ENCODE measurements at places on chromosomes 7 and 10. TPM values are rescaled to one million over a fixed set of nuclear protein-coding genes. Genes with fewer than 3 reads are reported as not detected.

SLC18A3 gene
- total RNA-seq = not detected

TRPV6 gene
- total RNA-seq = not detected

MSS51 gene
- total RNA-seq = 0.43 TPM

OR2A12 gene
- total RNA-seq = not detected

CALML5 gene
- not detected for total RNA-seq

FEZF1 gene
- not detected for total RNA-seq

GRCh38 chr10:92010047-92010735, 86.6 kb downstream of the BTAF1 start:
- no peak for DNase-seq

DNA sequence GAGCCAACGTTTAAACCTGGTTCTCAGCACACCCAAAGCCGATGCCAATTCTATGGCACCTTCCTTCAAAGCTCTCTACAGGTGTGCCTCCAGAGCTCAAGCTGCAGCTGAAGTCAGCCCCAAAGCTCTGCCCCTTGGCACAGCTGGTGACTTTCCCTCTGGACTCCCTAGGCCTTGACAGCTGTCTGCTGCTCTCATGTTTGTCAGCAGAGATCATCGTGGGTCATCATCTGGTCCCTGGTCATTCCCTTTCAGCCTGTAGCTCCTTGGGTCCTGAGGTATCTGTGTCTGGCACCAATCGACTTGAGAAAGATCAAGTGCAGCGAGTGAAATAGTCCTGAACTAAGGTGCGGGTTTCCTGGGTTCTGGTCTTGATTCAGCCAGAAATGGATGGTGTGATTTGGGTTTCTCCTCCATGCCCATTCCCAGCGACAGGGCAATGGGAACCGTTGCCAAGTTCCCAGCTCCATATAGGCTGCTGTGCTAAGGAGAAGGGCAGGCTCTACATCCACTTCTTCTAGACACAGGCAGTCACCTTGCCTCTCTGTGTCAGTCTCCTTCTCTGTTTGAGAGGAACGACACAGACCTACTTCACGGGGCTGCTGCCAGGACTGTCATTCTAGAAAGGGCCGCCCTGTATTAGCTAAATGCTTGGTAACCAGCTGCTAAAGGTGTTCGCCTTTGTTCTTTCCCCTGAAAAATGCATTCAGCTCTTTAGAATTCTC, 3.6 kb downstream of the PKD1L1 start:
- DNase-seq = no peak

DNA sequence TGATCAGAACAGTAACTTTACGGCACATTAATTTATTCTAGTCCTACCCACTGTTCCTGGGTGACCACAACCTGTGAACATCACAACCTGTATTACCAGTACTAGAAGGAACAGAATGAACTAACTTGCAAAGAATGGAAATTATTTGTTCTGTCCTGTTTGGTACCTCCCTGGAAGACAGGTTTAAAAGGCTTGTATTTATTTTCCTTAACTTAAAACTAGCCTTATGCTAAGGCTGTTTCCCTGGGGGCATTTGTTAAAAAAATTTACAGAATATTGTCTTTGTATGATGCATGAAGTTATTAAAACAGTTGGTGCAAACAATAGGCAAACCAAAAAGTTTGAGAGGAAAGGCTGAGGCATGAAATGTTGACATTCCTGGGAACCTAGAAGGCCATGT, 132.7 kb downstream of the DNAJC1 start:
- DNase-seq = no peak

DNA sequence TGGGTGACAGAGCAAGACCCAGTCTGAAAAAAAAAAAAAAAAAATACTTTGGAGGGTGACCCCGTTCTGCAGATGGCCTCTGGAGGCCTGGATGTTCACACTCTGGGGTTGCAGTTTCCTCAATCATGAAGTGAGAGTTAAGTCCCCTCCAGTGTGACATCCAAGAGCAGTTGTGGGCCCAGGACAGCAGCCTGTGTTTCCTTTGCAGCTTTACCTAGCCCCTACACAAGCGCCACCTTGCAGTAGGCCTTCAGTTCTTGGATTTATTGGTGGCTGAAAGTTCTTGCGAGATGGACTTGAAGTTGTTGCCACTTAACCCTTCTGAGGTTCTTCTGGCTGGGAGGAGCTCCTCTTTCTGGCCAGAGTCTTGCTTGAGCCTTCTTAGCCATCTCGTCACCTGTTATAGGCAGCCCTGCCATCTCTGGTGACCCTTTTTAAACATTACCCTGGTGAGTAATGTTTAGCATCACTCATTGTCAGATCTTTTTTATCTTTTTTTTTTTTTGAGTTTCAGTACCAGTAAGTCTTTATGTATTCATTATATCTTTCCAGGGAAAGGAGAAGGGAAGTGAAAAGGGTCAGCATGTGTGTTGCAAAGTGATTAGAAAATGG, 3.4 kb upstream of the ACTR3C start:
- no peak for DNase-seq

GRCh38 chr7:5546626-5547025, 123.0 kb upstream of the TNRC18 start:
- no peak for DNase-seq

GRCh38 chr10:3426190-3426845, 253.7 kb upstream of the PITRM1 start:
- DNase-seq = peak; percentile 50

DNA sequence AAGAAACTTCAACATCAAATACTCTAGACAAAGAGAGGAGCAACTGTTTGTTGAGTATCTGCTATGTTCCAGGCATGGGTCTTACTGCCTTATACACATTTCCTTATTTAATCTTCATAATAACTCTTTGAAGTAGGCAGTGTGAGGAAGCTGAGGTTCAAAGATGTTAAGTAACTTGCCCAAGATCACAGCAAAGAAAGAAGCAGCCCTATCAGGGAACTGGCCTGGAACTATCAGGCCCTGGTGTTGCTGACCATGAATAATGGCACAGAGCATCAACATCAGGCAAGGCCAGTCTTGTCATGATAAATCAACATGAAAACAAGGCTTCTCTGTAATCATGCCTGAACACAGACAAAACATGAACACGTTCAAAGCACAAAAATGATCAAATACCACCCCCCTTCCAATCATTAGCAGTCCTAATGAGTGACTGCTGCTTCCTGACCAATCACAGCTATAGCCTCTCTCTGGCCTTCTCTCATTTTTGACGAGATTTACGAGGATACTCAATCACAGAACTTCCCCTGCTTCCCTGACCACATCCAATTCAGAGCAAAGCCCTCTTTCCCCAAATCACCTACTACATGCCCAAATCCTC, 2.3 kb downstream of the GSDME start:
- no peak for DNase-seq

GRCh38 chr10:75143353-75143752, 31.9 kb downstream of the SAMD8 start:
- DNase-seq = no peak

DNA sequence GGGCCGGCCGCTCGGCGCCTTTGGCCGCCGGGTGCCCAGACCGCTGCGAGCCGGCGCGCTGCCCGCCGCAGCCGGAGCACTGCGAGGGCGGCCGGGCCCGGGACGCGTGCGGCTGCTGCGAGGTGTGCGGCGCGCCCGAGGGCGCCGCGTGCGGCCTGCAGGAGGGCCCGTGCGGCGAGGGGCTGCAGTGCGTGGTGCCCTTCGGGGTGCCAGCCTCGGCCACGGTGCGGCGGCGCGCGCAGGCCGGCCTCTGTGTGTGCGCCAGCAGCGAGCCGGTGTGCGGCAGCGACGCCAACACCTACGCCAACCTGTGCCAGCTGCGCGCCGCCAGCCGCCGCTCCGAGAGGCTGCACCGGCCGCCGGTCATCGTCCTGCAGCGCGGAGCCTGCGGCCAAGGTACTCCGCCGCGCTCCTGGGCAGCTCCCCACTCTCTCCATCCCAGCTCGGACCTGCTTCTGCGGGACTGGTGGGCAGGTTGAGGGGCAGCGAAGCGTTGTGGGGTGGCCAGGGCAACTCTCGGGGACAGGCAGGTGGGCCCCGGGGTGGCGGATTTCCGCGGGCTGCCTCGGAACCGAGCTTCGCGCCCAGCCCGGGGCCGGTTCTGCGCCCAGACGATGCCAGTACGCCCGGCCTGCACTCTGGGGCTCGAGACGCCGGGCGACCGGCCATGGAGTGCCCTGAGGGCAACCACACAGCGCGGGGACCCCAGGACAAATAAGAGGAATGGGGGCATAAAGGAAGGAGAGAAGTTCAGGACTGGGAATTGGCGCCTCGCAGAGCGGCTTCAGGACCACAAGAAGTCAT, 578 bp downstream of the HTRA1 start:
- no peak for DNase-seq

GRCh38 chr7:96612034-96612433, 97.6 kb downstream of the SEM1 start:
- DNase-seq = no peak

DNA sequence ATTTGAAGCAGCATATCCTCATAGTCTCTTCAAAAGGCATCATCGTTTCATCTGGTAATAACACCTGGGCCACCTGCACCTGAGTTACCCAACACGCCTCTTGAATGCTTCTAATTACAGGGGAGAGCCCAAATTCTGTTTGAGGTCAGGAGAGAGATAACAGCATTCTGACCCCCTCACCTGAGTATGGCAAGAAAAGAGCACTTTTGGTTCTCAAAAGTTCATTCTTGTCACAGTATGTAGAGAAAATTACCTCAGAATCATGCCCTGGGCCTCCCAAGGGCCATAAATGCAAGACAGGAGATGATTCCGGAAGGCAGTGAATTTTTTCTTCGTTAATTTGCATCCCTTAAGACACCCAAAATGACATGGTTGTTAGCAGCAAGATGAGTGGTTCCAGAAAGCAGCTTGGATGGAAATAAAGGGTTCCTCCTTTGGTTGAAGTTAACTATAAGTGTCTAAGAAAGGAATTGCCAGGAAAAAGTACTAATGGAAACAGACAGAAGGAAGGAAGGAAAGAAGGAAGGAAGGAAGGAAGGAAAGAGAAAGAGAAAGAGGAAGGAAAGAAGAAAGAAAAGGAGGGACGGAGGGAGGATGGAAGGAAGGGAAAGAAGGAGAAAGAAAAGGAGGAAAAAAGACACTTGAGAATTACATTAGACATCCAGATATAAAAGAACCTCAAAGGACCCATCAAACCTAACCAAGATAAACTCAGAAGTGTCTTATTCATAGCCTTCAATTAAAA, 228.4 kb upstream of the RHOBTB1 start:
- no peak for DNase-seq

- DNase-seq = no peak
Measured at GRCh38 chr7:158315326-158315725, 272.3 kb downstream of the PTPRN2 start.

GRCh38 chr7:134552105-134552504, 3.2 kb downstream of the AKR1B15 start:
- no peak for DNase-seq

- no peak for DNase-seq
Measured at GRCh38 chr10:5981529-5981928, 4.2 kb upstream of the IL15RA start.

DNA sequence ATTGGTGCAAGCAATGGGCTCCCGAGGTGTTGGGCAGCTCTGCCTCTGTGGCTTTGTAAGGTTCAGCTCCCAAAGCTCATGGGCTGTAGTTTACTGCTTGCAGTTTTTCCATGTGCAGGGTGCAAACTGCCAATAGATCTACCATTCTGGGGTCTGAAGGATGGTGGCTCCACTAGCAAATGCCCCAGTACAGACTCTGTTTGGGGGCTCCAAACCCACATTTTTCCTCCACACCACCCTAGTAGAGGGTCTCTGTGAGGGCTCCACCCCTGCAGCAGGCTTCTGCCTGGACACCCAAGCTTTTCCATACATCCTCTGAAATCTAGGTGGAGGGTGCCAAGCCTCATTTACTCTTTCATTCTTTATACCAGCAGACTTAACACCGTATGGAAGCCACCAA, 17.4 kb upstream of the ZNF37A start:
- no peak for DNase-seq

- no peak for DNase-seq
Measured at GRCh38 chr7:151139071-151139790, 28.3 kb downstream of the GBX1 start.

DNA sequence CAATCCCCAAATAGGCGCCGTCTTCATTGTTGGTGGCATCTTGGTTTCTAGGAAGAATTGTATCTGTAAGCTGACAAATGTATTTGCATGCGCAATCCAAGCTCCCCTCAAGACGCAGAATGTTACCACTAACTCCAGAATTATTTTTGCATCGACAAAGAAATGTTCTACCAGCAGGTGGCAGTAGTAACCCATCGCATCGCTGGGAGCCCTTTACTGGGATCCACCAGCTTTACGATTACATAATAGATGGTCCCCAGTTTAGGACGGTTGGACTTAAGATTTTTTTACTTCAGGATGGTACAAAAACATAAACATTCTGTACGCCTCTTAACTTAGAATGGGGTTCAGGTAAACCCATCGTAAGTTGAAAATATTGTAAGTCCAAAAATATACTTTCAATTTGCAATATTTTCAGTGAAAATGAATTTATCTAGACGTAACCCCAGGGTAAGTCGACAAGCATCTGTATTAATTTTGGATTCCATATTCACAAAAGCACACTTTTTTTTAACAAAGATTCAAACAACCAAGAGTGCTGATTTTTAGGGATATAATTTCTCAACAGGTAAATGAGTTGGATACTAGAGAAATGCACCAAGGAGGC, 114.0 kb upstream of the COBL start:
- peak; percentile 14 for DNase-seq

GRCh38 chr10:18350340-18350739, 210.1 kb downstream of the CACNB2 start:
- DNase-seq = no peak

GRCh38 chr7:146956853-146957252, 840.3 kb downstream of the CNTNAP2 start:
- DNase-seq = no peak

GRCh38 chr7:20624666-20625385, 9.4 kb downstream of the ABCB5 start:
- DNase-seq = no peak

DNA sequence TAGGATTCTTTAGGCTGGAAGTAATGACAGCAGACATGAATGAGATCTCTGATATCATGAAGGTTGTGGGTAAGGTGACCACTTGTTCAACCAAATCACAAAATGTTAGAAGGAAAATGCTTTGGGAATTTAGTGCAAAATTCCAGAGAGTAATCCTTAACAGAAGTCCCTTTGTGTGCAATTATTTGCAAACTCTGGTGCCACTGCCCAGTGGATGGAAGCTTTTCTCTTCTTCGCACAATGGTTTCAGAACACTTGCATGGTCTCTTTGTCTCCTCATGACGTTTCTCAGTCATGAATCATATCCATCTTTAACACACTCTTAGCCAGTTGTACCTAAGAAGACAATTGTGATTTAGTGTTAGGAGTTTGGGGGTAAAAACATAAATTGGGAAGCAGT, 570.4 kb upstream of the ANKRD30A start:
- DNase-seq = no peak

- DNase-seq = no peak
Measured at GRCh38 chr7:105098863-105099515, 85.0 kb downstream of the KMT2E start.

DNA sequence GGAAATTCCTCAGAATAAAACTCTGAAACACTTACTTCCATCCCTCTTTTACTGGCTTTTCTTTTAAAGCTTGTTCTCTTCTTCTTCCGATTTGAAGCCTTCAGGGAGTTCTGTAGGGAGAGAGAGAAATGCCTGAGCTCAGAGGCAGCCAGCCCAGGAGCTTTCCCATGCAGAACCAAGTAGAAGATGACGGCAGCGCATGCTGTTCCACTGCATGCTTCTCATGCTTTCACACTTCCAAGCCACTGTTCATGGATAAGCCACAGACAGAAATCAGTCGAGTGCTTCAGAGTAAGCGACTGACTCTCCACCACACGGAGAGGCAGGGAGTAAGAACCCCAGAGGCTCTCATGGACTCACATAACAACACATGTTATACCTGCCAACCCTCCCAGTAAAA, 237.3 kb downstream of the DGKI start:
- no peak for DNase-seq

All from HFFc6 (cell line).